ENCODE measurements at places on chromosomes 7 and 10.

- no peak for DNase-seq
Observed at GRCh38 chr10:61130366-61130765, 186.4 kb upstream of the RHOBTB1 start.

- no peak for DNase-seq
Observed at GRCh38 chr7:64099656-64100531, 54.7 kb downstream of the ZNF727 start.

DNA sequence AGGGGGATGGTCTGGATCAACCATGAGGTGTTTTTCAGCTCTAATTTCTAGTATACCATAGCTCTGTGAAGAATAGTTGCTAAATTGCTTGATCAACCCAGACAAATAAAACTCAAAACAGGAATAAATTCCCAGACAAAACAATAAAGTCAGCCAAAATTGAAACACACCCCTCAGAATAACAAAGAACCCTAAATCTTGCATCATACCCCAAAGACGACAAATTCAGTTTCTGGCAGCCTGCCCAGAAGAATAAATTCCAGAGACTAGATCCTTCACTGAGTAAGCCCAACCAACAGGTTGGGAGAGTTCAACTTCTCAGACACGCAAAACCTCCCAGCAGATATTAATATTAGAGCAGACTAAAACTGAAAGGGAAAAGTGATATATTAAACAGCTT is 11.2 kb upstream of the SEM1 start:
- no peak for DNase-seq

DNA sequence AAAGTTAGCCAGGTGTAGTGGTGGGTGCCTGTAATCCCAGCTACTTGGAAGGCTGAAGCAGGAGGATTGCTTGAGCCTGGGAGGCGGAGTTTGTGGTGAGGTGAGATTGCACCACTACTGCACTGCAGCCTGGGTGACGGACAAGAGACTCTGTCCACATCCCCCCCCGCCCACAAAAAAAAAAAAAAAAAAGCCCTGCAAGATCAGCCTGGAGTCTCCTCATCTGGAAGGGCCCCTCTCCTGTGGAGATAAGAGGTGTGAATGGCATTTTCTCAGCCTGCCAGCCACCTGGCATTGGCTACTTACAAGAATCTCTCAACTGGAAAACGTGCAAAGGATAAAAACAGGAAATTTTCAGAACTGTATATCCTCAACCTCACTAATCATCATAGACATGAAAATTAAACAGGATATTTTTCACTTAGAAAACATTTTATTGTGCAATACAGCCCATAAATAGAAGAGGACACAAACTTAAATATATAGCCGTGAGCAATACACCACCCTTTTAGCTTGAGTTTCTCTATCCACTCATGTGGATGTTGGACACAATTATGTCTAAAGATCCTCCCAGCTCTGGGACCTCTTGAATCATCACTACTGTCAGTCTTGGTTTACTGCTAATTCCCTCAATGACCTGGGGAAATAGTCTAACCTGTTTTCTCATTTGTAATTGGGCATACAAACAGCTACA is 11.3 kb upstream of the TSPAN15 start:
- no peak for DNase-seq

- no peak for DNase-seq
Observed at GRCh38 chr7:105210721-105211205, 178.0 kb downstream of the SRPK2 start.

GRCh38 chr7:81165070-81165469 is 246.2 kb upstream of the SEMA3C start:
- DNase-seq, result no peak

DNA sequence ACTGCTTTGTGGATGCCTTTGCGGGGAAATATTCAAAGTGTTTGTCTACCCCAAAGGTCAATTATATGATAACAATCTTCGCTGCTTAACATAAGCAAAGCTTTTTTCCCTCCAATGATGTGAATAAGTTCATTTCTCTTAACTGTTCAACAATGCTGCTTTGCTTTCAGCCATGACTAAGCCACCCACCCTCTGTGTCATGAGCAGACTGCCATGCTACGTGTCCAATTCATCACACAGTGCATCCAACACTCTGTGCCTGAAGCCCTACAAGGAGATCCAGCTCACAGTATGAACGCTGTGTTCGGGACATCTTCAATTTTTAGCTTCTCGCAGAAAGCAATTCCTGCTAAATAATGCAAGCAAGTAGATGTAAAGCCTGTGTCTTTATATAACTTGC is 5.7 kb upstream of the TAS2R40 start:
- no peak for DNase-seq

DNA sequence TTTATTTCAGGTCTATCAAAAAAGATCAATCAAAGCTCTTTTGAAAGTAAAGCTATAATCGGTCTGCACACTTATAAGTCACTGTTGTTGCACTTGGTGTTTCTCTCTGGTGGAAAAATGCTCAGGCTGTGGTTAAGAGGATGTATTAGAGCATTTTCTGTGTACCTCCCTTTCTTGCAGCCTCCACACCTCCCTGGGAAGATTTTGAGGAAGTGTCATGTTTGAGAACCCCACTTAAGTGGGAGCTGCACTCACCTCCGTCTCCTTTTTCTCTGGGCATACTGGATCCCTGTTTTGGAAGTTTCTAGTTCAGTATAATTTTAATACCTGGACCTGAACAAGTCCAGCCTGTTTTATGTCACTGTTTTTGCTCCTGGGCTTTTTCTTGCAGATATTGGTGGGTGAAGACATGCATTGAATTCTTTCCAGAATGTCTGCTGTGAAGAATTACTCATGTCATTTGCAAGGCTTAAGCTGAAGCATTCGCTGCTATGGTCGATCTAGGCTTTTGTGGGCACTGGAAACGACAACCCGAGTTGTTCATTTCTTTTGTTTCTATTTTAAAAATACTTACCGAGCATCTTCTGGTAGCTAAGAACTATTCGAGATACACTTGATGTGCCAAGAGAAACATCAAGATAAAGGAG is 36.6 kb downstream of the TCF7L2 start:
- no peak for DNase-seq

DNA sequence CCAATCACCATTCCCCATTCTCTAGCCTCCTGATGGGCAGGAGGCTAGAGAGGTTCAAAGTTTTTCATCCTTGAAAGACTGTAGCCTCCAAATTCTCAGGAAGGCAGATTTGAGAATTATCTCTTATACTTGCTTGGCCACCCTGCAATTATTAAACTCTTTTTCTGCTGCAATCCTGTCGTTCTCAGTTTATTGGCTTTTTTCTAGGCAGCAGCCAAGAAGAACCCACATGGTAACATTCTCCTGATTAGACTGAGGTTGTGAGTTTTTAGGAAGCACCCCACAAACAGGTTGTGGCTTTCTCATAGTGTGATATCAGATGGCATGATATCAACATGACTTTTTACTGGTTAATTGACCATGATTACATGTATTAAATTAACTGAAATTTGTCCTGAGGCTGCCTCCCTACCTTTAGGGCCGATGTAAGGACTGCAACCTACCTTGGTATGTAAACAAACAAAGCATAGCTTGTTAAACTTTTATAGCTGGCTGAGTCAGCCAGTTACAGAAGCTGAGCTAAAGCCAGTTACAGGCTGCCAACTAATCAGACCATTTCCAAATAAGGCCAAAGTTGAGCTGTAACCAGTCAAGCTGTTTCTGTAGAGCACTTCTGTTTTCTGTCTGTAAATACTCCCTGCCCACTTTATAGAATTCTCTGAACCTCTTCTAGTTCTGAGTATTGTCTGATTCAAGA is 3.2 kb upstream of the ZNF248 start:
- DNase-seq, result peak; percentile 19

GRCh38 chr7:127689194-127689772 is 37.3 kb downstream of the SND1 start:
- DNase-seq, result no peak

GRCh38 chr7:29350351-29350750 is 155.8 kb downstream of the CHN2 start:
- DNase-seq, result no peak

- DNase-seq, result no peak
Observed at GRCh38 chr10:48361176-48361575, 54.7 kb downstream of the MAPK8 start.

DNA sequence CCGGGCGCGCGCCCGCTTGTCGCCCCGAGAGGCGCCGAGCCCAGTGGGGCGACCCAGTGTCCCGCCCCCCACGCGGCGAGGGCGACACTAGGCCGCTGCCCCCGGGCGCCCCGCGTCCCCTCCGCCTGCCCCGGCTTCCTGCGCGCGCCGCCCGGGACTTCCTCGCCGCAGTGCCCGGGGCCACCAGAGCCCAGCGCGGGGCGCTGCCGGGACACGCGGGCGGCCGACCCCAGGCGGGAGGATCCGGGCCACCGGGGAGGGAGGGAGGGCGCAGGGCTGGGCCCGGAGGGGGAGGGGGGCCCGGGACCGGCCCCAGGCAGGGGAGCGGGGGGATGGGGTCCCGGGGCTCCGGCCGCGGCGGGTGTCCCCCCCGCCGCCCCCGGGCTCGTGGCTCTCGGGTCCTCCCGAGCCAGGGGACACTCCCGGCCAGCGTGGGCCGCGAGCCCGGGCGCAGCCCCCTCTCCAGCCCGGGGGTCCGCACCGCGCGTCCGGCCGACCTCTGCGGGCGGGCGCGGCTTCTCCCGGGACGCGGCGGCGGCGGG is 435 bp upstream of the PWWP2B start:
- DNase-seq, result no peak

GRCh38 chr10:86899670-86900276 is 57.6 kb downstream of the MMRN2 start:
- peak; percentile 84 for DNase-seq

- no peak for DNase-seq
Observed at GRCh38 chr7:102410123-102410522, 14.0 kb downstream of the PRKRIP1 start.

- DNase-seq, result no peak
Observed at GRCh38 chr7:43092819-43093218, 19.6 kb upstream of the HECW1 start.

GRCh38 chr7:151306860-151307259 is 34.8 kb upstream of the NUB1 start:
- DNase-seq, result no peak

GRCh38 chr7:94333810-94334209 is 60.9 kb upstream of the COL1A2 start:
- no peak for DNase-seq

DNA sequence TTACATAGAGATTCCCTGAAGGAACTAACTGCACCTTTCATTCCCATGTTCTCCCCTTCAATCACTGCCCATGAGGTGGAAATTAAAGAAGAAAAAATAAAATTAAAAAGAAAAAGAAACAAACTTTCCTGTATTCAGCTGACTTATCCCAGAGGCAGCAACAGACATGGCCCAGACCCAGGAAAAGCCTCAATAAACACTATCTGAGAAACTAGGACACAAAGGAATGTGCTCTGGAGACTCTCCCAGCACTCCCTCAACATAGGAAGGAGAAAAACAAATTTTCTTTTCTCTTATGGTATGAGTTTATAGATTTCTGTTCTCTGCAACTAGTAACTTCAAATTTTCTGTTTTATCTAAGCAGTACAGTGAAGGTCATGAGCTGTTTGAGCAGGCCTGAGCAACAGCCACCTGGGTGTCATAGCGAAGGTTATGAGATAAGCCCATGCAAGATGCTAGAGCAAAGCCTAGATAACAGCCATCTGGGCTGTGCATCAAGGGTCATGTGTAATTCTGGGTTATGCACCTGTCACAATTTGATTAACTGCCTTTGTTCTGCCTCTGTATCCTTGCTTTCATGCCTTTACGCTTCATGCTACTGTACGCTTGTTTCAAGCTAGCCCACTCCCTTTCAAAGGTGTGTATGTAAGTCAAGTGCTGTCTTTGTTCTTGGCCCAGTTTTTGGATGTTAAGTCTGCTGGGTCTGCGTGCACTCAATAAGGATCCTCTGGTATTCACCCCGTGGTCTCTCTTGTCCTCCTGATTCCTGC is 11.0 kb upstream of the OR6B1 start:
- DNase-seq, result no peak

- DNase-seq, result no peak
Observed at GRCh38 chr7:30604901-30605300, 10.2 kb downstream of the GARS1 start.

DNA sequence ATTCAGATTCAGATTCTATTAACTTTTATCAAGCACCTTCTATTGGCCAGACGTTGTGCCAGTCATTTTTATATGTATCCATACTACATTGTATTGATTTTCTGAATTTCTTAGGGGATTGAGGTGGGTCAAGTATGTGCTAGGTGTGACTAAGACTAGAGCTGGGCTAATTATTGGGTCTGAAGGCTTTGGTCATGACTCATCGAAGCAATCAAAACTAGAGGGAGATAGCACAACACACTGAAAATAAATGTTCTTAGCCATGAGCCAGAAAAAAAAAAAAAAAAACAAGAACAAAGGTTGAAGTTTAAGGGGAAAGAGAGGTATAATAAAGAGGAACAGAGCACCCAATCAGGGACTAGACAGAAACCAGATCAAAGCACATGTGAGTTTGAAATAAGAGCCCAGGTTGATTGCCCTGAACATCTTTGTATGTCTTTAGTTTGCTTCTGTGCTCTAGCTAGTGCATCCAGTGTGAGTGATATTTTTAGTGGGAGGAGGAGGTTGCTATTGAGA is 171.6 kb upstream of the FOXP2 start:
- DNase-seq, result no peak

DNA sequence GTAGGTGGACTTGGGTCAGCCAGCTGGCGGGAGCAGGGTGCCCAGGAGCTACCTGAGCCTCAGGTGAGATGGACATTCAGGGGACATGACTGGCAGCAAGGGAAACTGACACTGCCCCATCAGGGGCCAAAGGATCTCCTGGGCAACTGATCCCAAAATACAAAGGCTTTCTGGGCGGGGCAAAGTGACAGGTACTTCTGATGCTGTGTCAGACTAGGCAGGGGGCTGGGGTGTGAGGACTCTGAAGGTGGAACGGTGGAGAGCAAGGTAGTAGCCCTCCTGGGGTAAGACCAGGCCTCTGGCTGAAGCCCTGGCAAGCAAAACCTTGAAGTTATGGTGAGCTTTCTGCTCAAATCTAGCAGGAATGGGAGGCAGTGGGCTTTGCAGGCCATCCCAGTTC is 4.4 kb downstream of the OPN4 start:
- DNase-seq, result no peak

DNA sequence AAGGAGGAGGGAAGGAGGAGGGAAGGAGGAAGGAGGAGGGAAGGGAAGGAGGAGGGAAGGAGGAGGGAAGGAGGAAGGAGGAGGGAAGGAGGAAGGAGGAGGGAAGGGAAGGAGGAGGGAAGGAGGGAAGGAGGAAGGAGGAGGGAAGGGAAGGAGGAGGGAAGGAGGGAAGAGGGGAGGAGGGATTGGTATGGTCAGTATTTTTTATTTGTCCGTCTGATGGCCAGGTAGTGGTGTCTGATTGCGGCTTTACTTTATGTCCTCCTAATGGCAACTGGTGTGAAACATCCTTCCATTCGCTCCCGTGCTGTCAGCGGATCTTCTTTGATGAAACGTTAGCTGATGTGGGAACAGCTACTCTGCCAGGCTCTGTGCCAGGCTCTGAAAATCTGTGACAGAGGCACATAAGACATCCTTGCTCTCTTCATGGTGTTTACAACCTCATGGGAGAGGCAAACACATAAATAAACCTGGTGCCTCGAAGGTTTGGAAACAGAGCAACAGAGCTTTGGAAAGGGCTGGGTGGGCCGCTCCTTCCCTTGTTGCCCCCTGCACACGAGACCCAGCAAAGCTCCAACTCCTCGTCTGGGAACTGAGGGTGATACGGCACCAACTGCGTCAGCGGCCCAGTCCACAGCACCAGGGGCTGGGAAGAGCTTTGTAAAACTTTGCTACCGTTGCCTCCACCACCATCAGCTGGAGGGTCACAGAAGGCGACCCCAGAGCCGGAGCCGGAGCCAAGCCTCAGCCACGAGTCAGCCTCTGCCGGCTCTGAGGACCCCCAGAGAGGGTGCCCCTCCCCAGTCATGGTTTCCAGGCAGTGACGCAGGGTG is 40.3 kb downstream of the PDGFA start:
- no peak for DNase-seq

GRCh38 chr7:72753781-72754180 is 74.2 kb downstream of the TYW1B start:
- no peak for DNase-seq

Data from colonic mucosa (tissue), 4 donors.